Stimulated activated CD4-positive, alpha-beta T cell treated with anti-CD3 and anti-CD28 coated beads, Interleukin-1b, Interleukin-23, amount 100 ng/mL, for 1 hour (primary cell): ENCODE measurements at places on chromosomes 5 and 9.

DNA sequence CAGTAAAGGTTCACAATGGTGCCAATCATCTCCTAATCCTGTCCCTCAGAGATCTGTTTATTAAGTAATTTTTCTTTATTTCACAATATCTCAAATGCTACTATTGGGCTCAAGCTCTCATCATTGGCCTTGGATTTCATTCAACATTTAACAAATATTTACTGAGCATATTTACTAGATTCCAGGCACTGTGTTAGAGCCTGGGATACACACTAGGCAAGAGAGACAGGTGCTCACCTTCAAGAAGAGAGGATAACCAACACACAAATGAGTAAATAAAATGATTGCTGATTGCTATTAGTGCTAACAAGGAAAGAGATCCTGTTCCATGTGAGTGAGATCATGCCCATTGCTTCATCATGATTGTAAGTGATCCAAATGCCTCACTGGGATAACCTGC lies 27.4 kb downstream of the PPP2R2B start:
- no peak for DNase-seq

DNA sequence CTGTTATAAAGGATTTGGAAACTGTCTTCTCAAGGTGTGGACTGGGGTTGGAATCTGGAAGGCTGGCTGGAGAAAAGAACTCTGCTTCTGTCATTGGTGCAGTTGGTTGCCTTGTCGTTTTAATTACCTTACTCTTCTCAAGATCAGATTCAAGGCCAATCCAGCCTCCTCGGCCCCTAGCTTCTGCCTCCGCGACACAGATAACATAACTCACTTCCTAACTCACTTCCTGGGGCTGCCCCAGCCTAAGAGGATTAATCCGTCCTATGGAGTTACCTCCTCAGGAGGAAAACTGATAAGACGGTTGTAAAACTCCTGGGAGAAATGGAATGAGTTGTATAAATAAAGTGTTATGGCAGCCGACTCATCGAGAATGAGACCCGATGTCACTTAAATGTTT lies 389.1 kb upstream of the WWC1 start:
- no peak for DNase-seq

DNA sequence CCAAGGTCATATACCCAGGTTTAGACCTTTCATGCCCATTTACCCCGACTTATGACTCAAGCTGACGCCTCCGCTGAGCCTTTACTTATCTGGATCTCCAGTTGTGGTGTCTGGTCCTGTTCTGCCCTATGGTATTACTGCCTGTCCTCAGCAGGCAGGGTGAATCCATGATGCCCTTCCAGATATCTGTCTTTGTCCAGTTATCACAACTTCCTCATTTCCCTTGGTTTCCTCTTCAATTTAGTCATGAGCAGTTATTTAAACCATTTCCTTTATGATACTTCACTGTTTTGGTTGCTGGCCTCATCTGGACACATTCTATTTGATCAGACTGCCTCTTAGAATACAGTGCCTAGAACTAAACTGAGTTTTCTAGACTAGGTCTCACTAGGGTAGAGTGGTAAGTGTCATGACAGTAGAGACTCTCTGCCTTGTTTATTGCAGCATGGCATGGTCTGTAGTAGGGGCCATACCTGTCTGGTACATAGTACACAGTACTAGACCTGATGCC lies 93.3 kb downstream of the MELK start:
- DNase-seq: no peak

DNA sequence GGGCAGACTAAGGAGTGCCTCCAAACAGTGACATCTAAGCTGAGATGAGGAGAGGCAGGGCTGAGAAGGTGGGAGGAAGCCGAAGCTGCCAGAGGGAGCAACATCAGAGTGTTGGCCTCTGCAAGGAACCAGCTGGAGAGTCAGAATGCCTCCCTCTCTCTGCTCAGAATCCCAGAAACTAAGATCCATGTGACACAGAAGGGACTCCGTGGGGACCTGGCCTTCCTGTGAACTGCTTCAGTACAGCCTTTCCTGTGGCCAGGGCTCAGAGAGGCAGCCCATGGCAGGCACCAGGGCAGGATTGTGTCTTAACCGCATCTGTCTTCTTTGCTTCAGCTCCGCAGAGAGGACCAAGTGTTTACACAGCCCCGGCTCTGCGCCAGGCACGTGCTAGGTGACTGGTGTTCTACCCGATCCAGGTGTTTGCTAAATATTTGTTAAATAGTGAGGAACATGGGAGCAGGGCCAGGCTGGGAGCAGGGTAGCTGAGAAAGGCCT lies 33.5 kb downstream of the KCNMB1 start:
- no peak for DNase-seq

GRCh38 chr9:7174884-7175283 lies 417.1 kb downstream of the KDM4C start:
- DNase-seq: no peak

- DNase-seq: no peak
Observed at GRCh38 chr5:68465133-68465532, 249.6 kb downstream of the PIK3R1 start.

- DNase-seq: no peak
Observed at GRCh38 chr5:137283801-137284200, 215.3 kb downstream of the SPOCK1 start.

DNA sequence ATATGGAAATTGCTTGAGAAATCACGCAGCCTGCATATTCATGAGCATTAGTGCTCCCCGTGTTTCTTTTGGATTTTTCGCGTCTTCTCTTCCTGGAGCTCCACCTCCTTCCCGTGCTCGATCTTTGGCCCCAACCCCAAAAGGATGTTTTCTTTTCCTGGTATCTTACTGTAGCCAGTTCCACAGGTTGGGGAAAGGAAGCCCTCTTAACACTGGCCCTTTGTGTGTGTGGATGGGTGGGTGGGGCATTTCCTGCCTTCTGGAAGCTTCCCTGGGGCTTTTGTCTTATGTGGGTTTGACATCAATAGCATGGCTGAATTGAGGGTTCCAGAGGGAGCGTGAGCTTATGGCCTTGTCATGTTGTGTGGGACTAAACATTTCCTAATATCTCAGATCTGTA lies 21.9 kb downstream of the STXBP1 start:
- no peak for DNase-seq

- no peak for DNase-seq
Observed at GRCh38 chr5:132385326-132386105, 16.0 kb downstream of the SLC22A5 start.

- DNase-seq: no peak
Observed at GRCh38 chr5:68122439-68123328, 92.9 kb upstream of the PIK3R1 start.

GRCh38 chr5:14452685-14453454 lies 128.7 kb upstream of the OTULINL start:
- DNase-seq: no peak
